ENCODE measurements at places on chromosomes 6 and 20.

DNA sequence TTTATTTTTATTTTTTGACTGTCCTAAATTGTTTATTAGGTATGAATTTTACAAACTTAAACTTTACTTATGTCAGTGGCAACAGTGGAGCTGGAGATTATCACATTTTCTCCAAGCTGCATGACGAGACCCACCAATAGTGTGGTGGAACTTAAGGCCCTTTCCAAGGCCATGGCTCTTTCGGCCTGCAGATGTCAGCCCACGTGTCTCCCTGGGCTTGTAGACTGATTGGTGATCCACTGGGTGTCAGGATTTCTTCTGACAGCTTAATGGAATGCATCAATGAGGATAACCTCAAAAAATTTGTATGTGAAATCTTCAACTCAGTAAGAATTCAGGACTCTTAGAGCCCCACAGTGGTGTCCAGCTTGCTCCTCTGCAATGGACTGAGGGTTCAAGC, 32.3 kb upstream of the OVOL2 start:
- no peak for DNase-seq

DNA sequence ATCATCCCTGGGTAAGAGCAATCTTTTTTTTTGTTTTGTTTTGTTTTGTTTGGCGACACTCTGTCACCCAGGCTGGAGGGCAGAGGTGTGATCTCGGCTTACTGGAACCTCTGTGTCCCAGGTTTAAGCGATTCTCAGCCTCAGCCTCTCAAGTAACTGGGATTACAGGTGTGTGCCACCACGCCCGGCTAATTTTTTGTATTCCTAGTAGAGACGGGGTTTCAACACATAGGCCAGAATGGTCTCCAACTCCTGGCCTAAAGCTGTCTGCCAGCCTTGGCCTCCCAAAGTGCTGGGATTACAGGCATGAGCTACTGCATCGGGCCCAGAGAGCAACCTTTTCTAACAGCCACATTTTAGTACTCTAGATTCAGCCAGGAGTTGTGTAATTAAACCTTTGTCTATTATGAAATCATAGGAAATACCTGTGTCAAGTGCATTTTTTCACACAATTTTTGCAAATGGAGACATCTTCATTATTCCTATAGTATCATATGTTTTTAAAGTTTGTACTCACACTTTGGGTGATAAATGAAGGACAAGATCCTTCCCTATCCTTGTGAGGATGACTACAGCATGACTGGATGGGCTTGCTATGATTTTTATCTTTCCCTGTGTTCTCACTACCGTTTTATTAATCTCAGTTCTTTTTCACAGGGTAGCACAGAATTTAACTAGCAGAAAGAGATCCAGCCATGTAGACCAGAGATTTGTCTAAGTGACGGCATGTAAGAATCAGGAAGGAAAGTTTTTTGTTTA, 82.6 kb downstream of the OR2B2 start:
- DNase-seq = no peak

- DNase-seq = no peak
Observed at GRCh38 chr6:117711369-117711768, 36.1 kb downstream of the NUS1 start.

DNA sequence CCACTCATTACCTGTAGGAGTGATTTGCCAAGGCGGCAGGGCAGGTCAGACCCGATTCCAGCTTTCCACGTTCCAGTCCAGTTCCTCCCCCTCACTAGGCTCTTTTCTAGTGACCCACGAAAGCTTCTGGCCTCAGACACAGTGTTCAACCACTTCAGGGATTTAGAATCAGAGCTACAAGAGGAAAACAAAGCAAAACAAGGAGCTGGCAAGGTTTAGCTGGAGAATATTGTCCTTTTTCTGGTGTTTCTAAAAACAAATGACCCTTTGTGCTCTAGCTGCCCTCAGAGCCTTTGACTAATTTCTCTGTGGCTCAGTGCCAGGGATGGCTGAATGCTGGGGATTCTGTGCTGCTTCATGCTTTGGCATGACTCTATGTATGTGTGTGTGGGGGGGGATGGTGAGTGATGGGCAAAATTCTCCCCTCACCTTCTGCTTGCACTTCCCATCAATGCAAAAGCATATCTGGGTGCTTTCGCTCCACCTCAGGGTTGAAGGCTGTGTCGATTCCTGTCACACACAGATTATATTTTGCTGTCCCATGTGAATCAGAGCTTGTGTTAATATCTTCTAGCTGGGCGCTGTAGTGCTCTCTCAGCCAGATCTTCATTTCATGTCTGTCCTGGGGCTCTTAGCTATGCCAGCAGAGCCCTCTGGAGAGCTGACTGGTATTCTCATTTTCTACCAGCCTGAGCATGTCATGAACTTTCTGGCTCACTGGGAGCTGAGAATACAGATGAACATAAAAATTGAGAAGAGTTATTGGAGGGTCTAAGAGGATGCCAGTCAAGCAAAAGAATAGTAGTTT, 19.3 kb upstream of the NEDD9 start:
- peak; percentile 66 for DNase-seq

GRCh38 chr6:159152782-159153181, 16.4 kb upstream of the FNDC1 start:
- DNase-seq = no peak

DNA sequence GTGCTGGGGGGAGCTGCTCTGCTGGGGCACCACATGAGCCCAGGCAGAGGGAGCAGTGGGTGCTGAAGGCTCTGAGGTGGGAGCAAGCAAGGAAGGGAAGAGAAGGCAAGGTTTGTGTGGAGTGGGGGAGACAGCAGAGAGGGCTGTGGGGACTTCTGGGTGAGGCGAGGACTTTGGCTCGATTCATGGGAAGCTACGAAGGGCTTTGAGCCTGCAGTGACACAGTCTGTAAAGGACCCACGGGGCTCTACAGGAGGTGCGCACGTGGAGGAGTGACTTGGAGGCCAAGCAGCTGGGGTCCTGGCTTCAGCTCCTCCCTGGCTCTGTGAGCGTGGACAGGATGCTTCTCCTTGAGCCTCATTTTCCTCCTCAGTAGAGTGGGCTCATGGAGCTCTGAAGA, 29.1 kb upstream of the CSNK2A1 start:
- DNase-seq = no peak

DNA sequence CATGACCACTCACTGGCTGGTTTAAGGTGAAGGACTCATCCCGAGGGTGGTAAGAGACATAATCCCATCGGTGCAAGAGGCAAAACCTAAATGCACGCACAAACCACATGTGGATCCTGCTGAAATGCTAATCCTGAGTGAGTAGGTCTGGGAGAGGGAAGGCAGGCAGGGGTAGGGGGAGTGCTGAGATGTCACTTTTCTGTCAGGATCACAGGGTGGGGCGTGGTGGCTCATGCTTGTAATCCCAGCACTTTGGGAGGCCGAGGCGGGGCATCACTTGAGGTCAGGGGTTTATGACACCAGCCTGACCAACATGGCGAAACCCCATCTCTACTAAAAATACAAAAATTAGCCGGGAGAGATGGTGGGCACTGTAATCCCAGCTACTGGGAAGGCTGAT, 97.7 kb upstream of the SRSF6 start:
- DNase-seq = no peak

- peak; percentile 73 for DNase-seq
Observed at GRCh38 chr6:31401403-31401802, 2.0 kb upstream of the MICA start.

DNA sequence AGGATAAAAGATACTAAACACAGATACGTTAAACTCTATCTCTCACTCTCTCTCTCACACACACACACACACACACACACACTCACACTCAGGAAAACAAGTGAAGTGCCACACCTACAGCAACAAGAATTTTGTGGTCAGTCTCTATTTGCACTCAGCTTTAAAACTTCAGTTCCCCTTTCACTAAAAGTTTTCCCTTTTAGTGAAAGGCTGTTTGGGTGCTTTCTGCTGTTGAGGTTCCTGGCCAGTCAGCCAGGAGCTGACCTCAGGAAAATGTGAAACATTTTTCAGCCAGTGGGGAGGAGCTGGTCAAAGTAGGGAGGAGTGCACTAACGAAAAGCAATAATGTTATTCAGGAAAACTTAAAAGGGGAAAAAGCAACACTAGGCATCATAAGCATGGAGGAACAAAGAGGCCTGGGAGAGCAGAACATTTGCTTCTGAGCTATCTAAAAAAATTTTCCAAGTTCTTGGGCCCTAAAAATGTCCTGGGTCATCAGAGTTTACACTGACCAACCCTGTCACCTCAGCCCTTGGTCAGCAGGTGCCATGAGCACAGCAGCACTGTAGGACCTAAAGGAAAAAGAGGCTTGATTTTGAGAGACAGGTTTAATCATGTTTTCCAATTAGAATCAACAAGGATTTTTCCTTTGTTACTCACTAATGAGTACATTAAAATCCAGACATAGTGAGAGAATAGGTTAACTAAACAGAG, 30.7 kb upstream of the NT5E start:
- DNase-seq = no peak

DNA sequence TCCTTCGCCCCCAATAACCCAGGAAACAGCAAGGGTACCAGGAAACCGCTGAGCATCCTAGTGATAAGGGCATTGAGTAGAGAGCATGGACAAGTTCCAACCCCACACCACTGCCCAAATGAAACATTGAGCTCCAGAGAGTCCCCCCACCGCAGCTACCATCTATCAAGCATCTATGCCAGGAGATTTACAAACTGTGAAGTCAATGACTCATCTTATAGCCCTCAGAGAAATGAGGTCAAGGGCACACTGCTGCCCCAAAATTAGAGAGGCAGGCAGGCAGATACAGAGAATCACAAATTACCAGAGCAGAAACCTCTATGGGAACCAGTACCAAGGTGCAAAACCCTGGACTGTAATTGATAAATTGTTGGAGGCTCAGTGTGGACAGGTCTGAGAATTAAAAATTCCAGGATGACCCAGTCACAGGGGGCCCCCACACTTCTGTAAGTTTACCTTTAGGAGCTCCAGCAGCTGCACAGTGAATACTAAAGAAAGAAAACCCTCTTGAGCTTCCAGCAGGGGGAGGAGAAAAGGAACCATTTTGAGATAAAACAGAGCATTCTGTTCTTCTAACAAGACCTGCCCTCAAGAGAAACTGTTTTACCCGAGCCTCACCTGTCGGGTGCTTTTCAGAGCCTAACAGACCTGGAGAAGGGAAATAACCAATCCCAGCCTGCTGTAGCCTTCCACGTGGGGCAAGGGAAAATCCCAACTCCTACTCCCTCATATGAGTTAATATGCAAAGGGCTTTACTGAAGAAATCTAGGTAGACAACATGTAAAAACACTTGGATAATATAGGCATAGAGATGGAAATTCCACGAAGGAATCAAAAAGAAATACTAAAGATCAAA, 118.0 kb upstream of the ARID1B start:
- DNase-seq = no peak

DNA sequence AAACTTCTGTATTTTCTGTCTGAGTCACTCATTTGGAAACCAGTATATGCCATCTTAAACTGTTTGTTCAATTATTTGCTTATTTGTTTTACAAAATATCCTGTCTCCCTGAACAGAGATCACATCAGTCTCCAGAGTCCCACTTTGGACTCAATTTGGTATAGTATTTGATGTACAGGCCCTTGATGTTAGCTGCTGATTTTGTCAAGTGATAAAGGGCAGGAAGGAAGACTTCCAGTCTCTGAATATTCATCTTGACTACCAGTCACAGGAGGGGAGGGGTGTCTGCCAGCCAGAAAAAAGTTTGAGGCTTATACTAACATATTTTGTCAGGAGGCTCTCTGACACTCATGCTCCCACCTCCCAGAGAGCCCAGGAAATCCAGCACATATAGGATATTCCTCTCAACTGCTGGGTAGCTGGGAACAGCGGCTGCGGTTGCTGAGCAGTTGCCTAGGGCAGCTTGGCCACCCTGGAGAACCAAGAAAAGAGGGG, 376.8 kb upstream of the RUNX2 start:
- no peak for DNase-seq

- DNase-seq = no peak
Observed at GRCh38 chr20:33874129-33874528, 63.0 kb downstream of the CHMP4B start.

DNA sequence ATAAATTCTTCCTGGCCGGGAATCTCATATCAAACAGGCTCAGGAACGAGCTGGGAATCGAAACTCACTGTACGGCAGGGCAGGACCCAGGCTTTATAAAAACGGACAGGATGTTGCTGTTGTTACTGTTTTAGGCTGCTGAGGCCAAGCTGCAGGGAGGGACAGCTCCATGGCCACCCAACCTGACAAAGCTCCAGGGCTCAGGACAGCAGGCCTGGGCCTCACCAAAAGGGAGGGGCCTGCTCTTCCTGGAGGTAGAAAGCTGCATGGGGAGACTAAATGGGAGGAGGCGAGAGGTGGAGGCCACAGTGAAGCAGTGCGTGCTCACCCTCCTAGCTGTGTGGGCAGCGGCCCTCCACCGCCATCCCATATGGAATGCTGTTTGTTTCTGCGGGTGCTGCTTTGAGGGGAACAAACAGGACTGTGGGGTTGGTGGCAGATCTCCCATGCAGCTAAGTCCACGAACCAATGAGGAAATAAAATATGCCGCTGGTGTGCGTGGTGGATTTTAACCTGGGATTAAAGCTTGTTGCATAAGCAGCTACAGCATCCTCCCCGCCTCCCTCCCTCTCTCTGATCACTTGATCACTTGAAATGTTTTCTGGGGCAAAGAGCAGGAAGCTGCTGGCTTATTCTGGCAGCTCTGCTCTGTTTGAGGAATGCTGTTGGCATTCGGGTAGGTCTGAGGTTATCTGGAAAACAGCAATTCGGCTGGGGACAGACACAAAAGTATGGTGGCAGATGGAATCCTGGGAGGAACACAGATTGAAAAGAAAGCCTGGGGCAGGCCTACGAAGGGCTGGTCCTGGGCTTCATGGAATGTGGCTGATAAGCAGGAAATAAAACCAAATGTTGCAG, 2.4 kb upstream of the ZMYND8 start:
- peak; percentile 85 for DNase-seq

DNA sequence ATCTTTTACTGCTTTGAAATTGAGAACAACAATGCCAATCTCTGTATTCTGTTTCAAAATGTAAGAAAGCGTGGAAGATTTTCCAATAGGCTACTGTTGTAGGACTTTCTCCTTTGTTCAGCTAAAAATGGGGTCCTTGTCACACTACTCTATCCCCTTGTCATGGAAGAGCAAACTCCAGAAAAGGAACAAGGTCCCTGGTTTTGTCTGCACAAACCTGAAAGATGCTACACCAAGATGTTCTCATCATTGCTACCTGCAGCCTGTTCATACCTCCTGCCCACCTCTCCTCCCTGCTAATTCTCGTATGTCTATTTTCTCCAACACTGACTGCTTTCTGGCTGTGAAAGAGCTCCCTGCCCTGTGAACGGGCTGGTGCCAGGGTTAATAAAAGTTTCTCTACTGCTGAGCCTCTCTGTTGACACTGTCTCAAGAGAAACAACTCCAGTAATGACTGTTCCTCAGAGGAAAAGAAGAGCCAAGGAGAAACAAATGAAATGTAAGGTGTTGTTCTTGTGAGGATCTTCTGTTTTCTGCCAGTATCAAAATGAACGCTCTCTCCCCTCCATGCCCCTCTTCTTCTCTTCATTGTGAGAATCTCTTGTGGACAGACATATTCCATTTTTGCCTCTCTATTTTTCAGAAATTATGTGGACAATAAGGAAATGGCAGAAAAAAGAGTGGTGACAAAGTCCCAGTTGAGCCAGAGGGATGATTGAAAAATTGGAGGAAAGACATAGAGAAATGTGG, 287.1 kb downstream of the ADGB start:
- DNase-seq = no peak

DNA sequence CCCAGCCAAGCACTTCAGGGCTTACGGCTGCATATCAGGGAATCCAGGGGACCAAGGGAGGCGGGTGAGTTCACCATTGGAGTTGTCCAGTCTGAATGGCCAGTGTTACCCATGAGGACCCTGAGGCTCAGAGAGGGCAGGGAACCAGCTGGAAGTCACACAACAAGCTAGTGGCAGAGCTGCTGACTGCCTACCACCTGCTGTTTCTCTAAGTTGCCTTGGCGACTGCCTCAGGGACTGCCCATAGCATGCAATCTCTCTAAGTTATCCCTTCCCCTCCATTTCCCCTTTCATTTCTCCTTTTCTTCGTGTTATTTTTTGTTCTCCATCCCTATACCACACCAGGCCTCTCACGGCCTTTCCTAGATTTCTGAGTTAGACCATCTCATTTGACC, 71.8 kb upstream of the SIRPA start:
- no peak for DNase-seq

Measured in kidney glomerular epithelial cell (primary cell).